ENCODE measurements at places on chromosomes 7 and 10. TPM values are rescaled to one million over a fixed set of nuclear protein-coding genes. Genes with fewer than 3 reads are reported as not detected.

Gene LIPM
- total RNA-seq, result not detected

Gene HK1
- total RNA-seq, result 51.2 TPM

Gene MALRD1
- total RNA-seq, result 2.6 TPM

Gene EBF3
- total RNA-seq, result 4.2 TPM

Gene ASB10
- total RNA-seq, result not detected

Gene CALHM2
- total RNA-seq, result 98.3 TPM

Gene NUTM2E
- 0.73 TPM for total RNA-seq

Gene LIPJ
- total RNA-seq, result 0.33 TPM

GRCh38 chr7:155722936-155723335, 78.5 kb downstream of the RBM33 start:
- H3K4me1 ChIP-seq, result no peaks in the 10 kb centered on the region
- H3K27ac ChIP-seq, result no peak overlapping the region
- no peak for DNase-seq
- H3K36me3 ChIP-seq, result no peaks in the 10 kb centered on the region
- H3K27me3 ChIP-seq, result no peaks in the 10 kb centered on the region
- no peak overlapping the region for H3K4me3 ChIP-seq

DNA sequence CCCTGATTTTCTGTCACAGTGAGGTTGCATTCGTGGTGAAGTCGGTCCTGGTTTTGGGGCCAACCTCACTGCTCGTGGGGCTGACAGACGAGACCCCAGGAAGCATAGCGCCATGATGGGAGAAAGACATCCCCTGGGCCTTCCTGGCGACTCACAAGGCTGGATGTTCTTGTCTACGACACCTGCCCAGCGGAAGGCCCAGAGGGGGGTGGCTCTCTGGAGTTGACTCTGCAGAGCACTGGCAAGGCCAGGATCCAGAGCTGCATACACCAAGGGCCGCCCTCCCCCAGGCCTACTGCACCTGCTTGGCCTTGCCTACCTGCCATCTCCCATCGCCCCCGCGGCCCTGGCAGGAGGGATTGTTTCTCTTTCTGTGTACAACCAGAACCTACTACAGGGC, 608.9 kb downstream of the PTPRN2 start:
- no peak overlapping the region for H3K27ac ChIP-seq
- no peaks in the 10 kb centered on the region for H3K36me3 ChIP-seq
- no peak for DNase-seq
- peaks cover 7% of the 10 kb centered on the region for H3K27me3 ChIP-seq
- no peaks in the 10 kb centered on the region for H3K4me1 ChIP-seq

GRCh38 chr7:875476-876076, 778 bp upstream of the GET4 start:
- H3K4me3 ChIP-seq, result peak overlapping the region; percentile 89
- DNase-seq, result no peak
- H3K27me3 ChIP-seq, result no peaks in the 10 kb centered on the region
- H3K27ac ChIP-seq, result peak overlapping the region; percentile 95

DNA sequence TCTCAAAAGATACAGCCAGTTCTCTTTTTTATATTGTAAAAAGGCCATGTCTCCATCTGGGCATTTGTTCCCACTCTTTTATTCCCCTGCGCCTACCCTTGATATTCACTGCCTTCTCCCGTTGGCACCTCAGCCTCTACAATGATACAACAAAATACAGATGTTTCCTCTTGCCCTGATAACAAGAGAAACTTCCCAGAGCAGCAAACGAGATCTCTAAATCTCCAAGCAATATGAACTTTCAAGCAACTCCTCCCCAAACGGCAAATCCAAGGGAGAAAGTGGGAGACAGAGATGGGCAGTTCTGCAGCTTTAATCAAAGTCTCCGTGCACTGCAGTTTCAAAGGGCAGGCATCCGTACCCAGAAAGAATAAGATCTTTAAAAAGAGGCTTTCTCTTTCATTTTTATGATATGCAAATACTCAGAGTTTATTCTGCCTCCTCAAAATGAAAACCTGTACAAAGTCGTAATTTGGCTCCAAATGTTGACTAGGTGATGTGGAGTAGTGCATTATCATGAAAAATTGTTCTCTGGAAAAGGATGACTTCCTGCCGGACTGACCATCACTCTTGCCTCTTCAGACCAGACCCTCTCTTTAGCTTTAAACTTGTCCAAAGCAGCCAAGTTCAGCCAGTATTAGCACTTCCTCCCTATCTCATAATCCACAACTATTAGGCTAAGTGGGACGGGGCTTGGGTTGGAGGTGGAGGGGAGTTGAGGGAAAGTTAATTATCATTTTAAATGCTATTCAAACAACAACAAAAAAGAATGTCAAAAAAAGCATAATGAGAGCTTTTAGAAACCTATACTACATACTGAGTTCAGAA, 682 bp downstream of the HGF start:
- no peaks in the 10 kb centered on the region for H3K36me3 ChIP-seq
- no peaks in the 10 kb centered on the region for H3K27me3 ChIP-seq
- H3K4me3 ChIP-seq, result peak overlapping the region; percentile 35

GRCh38 chr7:601595-602340, 82.1 kb upstream of the PDGFA start:
- no peaks in the 10 kb centered on the region for H3K27me3 ChIP-seq
- H3K4me3 ChIP-seq, result peak overlapping the region; percentile 53
- H3K36me3 ChIP-seq, result no peaks in the 10 kb centered on the region
- H3K27ac ChIP-seq, result peak overlapping the region; percentile 92
- H3K4me1 ChIP-seq, result no peaks in the 10 kb centered on the region
- DNase-seq, result no peak

- H3K27me3 ChIP-seq, result no peaks in the 10 kb centered on the region
- no peak overlapping the region for H3K27ac ChIP-seq
- no peak overlapping the region for H3K4me3 ChIP-seq
- no peaks in the 10 kb centered on the region for H3K36me3 ChIP-seq
- no peak for DNase-seq
- H3K4me1 ChIP-seq, result no peaks in the 10 kb centered on the region
These were observed 15.0 kb upstream of the ARMC3 start for GRCh38 chr10:22912763-22913384.

GRCh38 chr7:107463139-107464078, 6.4 kb upstream of the GPR22 start:
- H3K36me3 ChIP-seq, result no peaks in the 10 kb centered on the region
- no peaks in the 10 kb centered on the region for H3K4me1 ChIP-seq
- H3K4me3 ChIP-seq, result no peak overlapping the region

DNA sequence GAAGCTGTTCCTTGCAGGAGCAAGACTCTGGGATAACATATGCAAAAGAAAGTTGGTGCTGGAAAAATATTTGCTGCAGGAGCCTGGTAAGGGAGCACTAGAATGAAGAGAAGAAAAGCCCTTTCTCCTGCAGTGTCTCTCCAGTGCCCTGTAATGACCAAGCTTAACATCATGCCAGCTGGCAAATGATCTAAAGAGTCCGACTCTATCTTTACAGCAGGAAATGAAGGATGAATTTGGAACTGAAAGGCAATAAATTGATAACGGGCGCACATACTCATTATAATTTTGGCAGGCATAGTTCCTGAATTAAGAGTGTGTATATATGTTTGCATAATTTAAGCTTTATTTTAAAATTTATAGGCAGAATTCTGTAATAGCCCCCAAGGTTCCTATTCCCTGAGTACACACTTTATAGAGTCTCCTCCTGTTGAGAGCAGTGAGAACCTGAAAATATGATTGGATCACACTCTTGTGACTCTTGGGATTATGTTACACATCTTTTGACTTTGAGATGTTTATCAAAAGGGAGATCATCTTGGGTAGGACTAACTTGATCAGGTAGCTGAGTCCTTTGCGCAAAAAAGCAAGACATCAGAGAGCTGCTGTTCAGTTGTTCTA, 299.0 kb upstream of the MBL2 start:
- H3K36me3 ChIP-seq, result no peaks in the 10 kb centered on the region
- H3K27ac ChIP-seq, result no peak overlapping the region
- no peak overlapping the region for H3K4me3 ChIP-seq
- no peaks in the 10 kb centered on the region for H3K4me1 ChIP-seq

- H3K4me1 ChIP-seq, result peaks cover 3% of the 10 kb centered on the region
- no peaks in the 10 kb centered on the region for H3K36me3 ChIP-seq
- no peak for DNase-seq
- peak overlapping the region; percentile 99 for H3K4me3 ChIP-seq
These were observed 13.9 kb upstream of the DNAAF5 start for GRCh38 chr7:712381-713138.

GRCh38 chr7:150846291-150847115, 5.8 kb upstream of the AOC1 start:
- H3K27ac ChIP-seq, result no peak overlapping the region
- H3K27me3 ChIP-seq, result no peaks in the 10 kb centered on the region
- no peaks in the 10 kb centered on the region for H3K36me3 ChIP-seq
- no peak for DNase-seq
- H3K4me1 ChIP-seq, result no peaks in the 10 kb centered on the region

- H3K36me3 ChIP-seq, result no peaks in the 10 kb centered on the region
- DNase-seq, result no peak
These were observed 64.2 kb upstream of the IL6 start for GRCh38 chr7:22662556-22663356.

- H3K36me3 ChIP-seq, result no peaks in the 10 kb centered on the region
- no peak overlapping the region for H3K4me3 ChIP-seq
- DNase-seq, result no peak
These were observed 74.4 kb downstream of the CHST15 start for GRCh38 chr10:124018886-124019525.

- no peaks in the 10 kb centered on the region for H3K36me3 ChIP-seq
- H3K4me3 ChIP-seq, result no peak overlapping the region
- H3K4me1 ChIP-seq, result no peaks in the 10 kb centered on the region
- DNase-seq, result no peak
These were observed 159.1 kb downstream of the CELF2 start for GRCh38 chr10:11176746-11177145.

GRCh38 chr7:1758028-1758858, 88.2 kb downstream of the ELFN1 start:
- no peak overlapping the region for H3K4me3 ChIP-seq
- H3K27ac ChIP-seq, result no peak overlapping the region

DNA sequence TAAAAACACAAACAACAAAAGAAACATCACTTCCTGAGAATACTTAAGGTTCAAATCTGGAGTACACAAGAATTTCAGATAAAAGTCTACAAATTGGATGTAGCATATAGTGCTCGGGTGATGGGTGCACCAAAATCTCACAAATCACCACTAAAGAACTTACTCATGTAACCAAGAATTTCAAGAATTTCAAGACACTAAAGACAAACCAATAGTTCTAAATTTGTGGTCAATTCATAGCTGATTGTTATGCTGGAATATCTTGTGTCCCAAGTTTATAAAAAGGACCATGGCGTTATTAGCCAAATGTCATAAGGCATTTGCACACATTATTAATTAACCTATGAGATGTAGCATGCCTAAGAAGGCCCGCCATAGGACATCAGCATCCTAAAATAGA, 1204.1 kb upstream of the AUTS2 start:
- H3K27ac ChIP-seq, result no peak overlapping the region
- DNase-seq, result no peak
- no peaks in the 10 kb centered on the region for H3K27me3 ChIP-seq

DNA sequence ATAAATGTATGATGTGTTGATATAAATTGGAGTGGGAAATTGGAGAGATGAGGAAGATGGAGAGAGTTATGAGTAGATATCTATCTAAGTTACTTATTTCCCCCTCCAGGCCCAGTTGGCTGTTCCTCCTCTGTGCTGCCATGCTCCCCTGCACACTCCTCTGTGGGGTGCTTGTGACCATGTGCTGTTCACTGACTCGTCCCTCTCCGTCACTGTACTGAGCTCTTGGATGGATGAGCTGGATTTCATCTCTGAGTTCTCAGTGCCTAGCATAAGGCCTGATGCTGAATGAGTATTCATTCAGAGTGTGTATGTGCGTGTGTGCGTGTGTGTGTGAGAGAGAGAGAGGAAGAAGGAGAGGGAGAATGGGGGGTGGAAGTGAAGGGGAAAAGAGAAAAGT, 14.5 kb downstream of the OR9A2 start:
- no peaks in the 10 kb centered on the region for H3K4me1 ChIP-seq
- H3K36me3 ChIP-seq, result no peaks in the 10 kb centered on the region
- H3K27me3 ChIP-seq, result no peaks in the 10 kb centered on the region
- DNase-seq, result no peak
- H3K27ac ChIP-seq, result peak overlapping the region; percentile 26

DNA sequence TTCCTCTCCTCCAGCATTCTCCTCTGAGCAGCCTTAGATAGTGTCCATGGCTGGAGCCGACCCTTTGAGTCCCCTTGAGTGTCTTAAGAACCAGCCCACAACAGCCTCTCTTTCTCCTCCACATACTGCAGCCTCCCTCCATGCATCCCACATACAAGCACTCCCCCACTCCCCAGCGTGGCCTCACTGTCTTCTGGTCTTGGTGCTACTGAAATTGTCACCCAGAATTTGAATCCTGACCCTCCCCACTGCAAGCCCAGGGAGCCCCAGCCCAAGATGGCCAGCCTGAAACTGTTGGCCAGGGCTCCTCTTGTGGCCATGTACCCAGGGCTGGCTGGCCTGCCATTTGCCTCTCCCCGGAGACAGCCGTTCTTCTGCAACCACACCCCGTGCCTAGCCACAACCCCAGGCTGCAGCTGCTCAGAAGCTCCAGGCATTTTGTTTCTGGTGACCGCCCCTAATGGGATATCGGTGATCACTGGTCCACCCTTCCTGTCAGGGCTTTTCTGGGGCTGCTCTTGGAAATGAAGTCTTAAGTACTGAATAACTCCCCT, 18.8 kb upstream of the SH2D4B start:
- DNase-seq, result no peak
- no peaks in the 10 kb centered on the region for H3K4me1 ChIP-seq
- peaks cover 4% of the 10 kb centered on the region for H3K36me3 ChIP-seq
- H3K27me3 ChIP-seq, result no peaks in the 10 kb centered on the region
- no peak overlapping the region for H3K4me3 ChIP-seq

DNA sequence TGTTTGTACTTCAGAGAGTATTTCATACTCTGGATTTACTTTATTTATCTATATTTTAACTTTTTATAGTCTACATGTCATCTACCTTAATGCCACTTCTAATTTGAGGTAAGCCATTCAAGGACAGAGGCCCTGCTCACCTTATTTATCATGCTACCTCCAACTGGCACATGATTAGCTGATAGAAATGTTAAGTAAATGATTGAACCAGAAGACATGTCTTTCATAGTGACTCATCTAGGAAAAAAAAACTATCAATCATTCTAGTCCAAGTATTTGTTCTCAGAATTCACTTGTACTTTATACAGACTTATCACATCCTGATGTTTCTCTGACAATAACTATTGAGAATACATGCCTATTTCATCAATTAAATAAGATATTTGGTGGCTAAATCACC, 856.3 kb downstream of the XPNPEP1 start:
- no peak overlapping the region for H3K27ac ChIP-seq
- H3K4me3 ChIP-seq, result no peak overlapping the region

DNA sequence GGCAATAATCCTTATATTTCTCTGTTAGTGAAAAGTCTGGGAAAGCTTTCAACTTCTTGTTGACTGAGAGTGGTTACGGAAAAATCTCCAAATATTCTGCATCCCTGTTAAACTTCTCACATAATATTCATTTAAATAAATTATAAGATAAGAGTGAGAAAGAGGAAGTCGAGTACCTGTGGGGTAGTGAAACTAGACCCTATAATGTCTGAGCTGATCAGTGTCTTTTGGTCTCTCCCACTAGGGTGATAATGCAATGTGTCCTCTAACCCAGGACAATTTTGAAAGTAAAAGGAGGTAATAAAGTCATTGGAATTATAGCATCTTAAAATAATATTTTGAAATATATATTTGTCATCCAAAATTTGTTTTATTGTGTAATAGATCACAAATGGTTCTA, 2.1 kb upstream of the AGR3 start:
- no peak overlapping the region for H3K27ac ChIP-seq
- H3K36me3 ChIP-seq, result no peaks in the 10 kb centered on the region
- no peak overlapping the region for H3K4me3 ChIP-seq
- no peaks in the 10 kb centered on the region for H3K27me3 ChIP-seq
- no peak for DNase-seq
